PC-9 (cell line): ENCODE measurements at places on chromosomes 6 and 20.

DNA sequence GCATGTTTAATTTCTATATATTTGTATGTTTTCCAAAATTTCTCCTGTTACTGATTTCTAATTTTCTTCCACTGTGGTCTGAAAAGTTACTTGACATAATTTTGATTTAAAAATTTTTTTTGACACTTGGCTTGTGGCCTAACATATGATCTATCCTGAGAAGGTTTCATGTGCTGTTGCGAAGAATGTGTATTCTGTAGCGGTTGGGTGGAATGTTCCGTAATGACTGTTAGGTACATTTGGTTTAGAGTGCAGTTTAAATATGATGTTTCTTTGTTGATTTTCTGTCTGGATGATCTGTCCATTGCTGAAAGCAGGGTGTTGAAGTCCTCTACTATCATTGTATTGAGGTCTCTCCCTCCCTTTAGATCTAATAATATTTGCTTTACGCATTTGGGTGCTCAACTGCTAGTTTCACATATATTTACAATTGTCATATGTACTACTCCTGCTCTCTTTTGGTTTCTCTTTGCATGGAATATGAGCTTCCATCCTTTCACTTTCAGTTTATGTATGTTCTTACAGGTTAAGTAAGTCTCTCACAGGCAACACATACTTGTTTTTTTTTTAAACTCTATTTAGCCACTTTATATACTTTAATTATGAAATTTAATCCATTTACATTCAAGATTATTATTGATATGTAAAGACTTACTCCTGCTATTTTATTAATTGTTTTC lies 19.5 kb upstream of the EDN1 start:
- DNase-seq = no peak

DNA sequence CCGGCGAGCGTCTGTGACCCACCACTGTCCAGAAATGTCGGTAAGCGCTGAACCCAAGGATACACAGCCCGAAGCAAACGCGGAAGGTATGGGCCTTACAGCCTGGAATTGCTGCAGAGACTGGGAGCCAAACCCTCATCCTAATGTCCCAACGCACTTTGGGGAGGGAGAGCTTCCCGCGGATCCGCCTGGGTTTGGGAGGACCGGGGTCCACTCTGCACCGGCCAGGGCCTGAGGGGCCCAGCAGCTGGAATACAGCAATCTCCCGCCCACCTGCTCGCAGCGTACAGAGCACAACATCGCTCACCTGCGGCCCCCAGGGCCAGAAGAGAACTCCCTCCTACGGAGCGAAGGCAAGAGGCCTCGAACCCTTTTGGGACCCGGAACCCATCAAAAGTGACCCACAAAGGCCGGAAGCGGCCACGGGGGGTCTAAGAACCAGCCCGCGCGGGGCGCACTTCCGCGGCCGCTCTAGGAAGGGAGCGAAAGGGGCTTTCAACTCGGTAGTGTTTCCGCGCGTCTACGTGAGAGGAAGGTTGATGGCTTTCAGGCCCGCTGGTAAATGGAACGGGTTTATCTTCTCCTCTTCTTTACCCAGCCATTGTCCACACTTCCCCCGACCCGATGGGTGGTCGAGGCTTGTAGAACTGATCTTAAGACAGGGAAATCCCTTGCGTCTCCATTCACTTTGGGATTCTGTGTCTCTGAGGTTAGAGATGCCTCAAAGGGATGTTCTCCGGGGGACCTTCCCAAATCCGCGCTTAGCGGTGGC lies at the start of gene ZSCAN12:
TSS of gene ZSCAN12 (minus strand) at position 398 of the 772 bp plus-strand sequence. CDS start 1,342 bp downstream, outside the sequence.
- peak; percentile 75 for DNase-seq

DNA sequence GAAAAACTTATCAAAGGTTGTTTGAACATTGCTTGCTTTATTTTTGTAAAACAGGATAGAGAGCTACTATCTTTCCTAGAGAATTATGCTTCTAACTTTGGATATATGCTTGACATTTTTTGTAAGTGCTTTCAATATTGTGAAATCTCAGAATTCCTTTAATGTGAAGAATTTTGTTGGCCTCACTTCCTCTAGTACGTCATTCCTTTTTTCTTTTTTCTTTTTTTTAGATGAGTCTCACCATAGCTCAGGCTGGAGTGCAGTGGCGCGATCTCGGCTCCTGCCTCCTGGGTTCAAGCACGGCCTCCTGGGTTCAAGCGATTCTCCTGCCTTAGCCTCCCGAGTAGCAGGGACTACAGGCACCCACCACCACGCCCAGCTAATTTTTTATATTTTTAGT lies 668.1 kb downstream of the RFPL4B start:
- DNase-seq = no peak

DNA sequence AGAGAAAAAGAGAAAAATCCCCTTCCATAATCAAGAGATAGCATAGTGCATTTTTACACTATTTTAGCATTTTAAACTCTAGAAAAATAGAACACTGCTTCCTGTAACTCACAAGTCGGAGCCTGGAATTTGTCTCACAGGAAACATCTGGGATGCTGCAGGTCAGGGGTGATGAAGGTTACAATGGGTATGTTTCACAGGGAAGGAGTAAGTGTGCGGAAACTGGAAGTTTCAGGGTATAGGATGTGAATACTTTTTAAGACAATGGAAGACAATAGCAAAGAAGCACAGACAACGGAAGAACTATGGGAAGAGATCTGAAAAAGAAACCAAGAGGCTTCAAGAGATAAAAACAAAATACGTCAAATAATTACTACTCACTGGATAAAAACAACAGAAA lies 361.0 kb upstream of the MARCKS start:
- no peak for DNase-seq

DNA sequence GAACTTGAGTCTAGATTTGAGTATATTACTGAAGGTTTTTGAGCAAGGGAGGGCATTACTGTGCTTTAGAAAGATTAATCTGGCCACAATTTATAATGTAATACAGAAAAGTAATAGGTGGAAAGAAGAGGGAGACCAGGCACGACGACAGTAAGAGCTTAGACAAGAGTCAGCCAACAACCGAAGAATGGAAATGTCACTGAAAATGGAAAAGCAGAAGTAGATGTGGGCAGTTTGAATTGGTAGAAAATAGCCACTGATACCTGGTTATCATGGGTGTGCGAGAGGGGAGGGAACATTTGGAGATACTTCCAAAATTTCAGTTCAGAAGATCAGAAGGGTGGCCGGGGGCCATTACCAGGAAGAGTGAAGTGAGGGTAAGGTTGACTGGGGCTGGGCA lies 339.1 kb downstream of the UTRN start:
- DNase-seq = no peak

GRCh38 chr6:145263778-145264211 lies 471.5 kb downstream of the EPM2A start:
- no peak for DNase-seq

GRCh38 chr6:33418690-33419291 lies 884 bp upstream of the CUTA start:
- no peak for DNase-seq

- no peak for DNase-seq
Observed at GRCh38 chr6:14026831-14027539, 90.6 kb upstream of the CD83 start.

DNA sequence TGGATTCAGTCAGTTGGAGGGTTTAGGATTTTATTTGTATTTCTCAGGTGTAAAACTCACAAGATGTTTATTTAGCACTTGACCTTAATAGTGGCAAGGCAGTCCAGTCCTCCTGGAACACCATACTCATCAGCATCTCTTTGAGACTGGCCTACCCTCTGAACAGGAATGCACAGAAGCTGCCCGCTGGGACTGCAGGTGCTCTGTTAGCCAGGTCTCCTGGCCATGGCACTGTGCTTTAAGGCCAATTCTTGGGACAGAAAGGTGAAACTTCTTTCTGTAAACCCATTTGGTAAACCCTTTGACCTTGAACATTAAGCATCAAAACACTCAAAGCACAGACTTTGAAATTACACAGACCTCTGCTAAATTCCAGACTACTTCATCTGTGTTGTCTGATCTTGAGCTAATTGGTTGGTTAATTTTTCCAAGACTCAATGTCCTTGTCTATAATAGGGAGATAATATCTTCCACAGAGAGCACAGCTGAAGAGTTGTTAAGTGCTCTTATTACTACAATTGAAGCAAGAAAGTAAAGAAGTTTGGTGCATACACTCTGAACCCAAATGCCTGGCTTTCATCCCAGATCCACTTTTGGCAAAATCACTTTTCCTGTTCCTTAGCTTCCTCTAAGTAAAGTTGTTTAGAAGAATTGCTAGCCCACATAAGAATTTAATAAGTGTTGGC lies 54.9 kb upstream of the NT5E start:
- no peak for DNase-seq
